ENCODE measurements at places on chromosomes 2 and 18.

GRCh38 chr2:50746526-50746925 is 285.4 kb downstream of the NRXN1 start:
- DNase-seq = no peak

GRCh38 chr2:184633726-184634125 is 35.4 kb downstream of the ZNF804A start:
- DNase-seq = no peak

DNA sequence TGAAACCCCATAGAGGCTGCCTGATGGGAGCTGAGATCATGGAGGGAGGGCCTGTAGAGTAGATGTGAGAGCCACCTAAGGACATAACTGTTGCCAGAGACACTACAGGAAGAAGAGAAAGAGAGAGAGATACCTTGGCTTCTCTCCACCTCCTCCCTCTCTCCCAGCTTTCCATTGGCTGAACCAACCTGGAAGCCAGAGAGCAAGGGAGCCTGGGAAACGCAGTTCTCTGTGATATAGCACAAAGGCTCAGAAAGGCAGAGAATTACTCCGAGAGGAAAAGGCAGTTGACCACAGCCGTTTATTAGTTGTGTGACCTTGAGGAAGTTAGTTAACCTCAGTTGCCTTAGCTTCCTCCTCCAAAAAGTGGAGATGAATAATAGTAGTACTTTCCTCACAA is 37.7 kb upstream of the MAT2A start:
- no peak for DNase-seq

GRCh38 chr2:8693157-8693821 is 11.4 kb downstream of the ID2 start:
- DNase-seq = no peak

GRCh38 chr2:26043862-26044696 is 10.2 kb downstream of the RAB10 start:
- DNase-seq = no peak

GRCh38 chr2:176056406-176056805 is 27.4 kb downstream of the EVX2 start:
- DNase-seq = no peak

GRCh38 chr18:72201032-72201431 is 343.1 kb downstream of the CBLN2 start:
- DNase-seq = no peak

DNA sequence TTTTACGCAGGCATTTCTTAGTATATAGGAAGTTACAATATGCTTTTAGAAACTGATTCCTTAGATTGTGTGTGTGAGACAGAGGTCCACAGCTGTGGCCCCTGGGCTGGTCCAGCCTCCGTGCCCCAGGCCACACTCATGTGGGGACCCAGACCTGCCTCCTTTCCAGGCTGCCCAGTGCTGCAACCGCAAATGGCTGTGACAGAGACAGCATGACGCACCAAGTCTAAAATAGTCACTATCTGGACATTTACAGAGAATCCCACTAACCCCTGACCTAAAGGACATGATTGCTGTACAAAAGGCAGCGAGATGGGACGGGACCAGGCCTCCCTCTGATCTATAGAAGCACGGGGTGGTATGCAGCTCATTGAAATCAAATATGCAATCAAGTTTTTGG is 152.2 kb downstream of the TMEM18 start:
- no peak for DNase-seq

DNA sequence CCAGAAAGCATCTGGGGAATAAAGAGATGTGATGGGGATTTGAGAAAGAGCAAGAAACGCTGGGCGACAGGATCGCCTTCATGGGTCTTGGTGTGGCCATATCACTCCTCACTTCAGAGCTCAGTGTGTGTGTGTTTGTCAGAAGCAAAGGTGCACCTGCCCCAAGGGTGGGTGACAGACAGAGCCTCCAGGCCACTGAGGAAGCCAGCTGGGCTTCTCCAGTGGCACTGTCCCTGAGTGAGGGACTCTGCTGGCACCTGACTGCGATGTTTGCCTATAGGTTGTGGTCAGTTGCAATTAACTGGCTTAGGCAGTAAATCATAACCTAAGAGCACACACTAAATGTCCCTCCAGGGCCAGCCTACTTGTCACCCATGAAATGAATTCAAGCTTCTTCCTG is 23.5 kb upstream of the GNAL start:
- no peak for DNase-seq

GRCh38 chr2:240575101-240575965 is 7.0 kb downstream of the RNPEPL1 start:
- no peak for DNase-seq

DNA sequence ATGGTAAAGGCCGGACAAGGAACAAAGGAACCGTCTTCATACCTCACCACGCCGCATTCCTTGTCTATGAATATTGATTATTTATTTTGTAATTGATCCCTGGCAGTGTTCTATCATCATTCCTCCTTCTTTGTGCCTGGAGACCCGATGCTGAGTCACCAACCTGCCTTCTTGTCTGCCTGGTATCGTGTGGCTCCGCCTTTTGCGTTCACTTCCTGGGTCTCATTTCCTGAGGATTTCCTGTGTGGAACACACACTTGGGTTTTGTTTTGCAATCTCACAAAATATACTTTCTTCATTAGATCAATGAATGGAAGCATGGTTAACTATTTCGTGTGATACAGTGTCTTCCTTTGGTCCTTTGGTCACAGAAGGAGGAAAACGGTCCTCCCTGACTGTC is 95.5 kb upstream of the SNTG2 start:
- no peak for DNase-seq

DNA sequence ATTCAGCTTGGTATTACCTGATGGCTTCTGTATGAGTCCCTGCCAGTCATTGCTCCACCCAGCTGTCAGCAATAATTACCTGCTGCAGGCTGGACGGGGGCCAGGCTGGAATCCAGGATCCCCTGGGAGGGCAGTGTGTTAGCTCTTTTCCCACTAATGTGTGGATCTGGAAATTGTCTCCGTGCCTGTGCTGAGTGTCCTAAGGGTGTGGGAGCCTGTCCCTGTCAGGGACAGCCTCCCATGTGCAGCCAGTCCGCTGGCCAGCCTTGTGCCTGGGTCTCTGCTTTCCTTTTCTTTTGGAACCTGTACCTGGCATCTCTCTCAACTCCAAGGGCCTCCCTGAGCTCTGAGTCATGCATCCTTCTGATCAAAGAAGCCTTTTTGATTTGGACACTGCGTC is 107.2 kb upstream of the SPRED2 start:
- DNase-seq = no peak

DNA sequence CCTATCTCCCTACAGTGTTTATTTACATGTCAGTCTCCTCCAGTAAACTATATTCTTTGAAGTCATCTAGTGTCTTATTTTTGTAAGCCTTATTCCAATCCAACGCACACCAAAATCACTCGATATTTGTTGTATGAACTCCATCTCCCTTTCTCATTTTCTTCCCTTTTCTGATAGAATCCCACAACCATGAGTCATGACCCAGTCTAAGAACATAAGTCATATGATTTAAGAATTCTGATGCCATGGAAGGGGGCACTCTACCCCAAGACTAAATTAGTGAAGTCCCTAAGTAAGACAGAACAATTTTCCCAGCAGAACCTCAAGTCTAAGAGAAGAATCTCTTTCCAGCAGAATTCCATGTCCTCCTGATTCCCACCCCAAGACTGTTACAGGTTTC is 5.4 kb downstream of the CHMP3 start:
- no peak for DNase-seq

- DNase-seq = no peak
These were observed 308.6 kb downstream of the RNF144A start for GRCh38 chr2:7225848-7226247.

GRCh38 chr18:23548275-23548674 is 38.0 kb downstream of the NPC1 start:
- DNase-seq = no peak

DNA sequence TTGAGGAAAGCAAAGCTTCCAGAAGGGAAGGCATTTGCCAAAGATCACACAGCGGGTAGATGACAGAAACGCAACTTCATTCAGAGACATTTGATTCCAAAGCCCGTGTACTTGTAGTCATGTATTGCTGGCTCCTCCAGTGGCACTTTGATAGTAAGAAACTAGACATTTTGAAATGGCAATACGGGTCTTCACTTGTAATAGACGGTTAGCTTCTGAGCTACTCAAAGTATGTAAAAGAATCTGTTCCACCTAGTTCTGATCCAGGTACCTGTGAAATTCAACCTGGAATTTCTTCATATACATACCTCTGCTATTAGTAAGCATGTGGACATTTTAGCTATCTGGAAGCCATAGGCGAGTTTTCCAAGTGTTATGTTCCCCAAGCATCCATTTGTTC is 1.7 kb upstream of the MYOM1 start:
- no peak for DNase-seq

DNA sequence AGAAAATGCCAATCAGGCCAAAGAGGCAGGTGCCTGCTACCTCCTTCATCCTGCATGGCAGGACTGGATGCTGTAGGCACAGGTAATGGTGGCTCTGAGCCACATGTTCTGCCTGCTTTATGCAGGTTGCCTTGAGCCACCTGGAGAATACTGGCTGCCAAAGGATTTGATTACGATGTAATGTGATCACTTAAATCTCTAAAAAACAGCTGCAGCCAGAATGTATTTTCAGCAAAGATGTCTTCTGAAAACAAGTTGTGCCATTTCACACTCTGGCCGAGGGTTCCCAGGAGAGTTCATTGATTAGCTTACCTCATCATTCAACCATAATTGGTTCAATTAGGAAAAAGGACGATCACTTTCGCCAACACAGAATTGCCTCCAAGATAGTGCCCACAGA is 17.9 kb upstream of the MSGN1 start:
- no peak for DNase-seq

DNA sequence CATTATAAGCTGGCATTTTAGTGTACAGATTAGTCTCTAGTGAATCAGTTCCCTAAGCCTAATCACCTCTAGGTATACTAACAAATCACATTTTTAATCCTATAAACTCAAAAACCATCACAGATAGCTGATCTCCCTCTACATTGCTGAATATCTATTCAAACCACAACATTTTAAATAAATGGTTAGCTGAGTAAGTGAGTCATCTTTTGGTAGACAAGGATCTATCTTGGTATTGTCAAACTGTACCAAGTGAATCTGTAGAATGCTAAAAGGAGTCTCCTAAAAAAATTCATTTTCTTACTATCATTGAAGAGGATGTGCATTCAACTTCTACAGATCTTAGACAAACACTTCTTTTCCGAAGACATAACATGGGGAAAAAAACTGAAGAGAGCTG is 40.7 kb downstream of the INO80D start:
- DNase-seq = no peak

GRCh38 chr2:853203-853870 is 97.3 kb upstream of the SNTG2 start:
- DNase-seq = no peak

DNA sequence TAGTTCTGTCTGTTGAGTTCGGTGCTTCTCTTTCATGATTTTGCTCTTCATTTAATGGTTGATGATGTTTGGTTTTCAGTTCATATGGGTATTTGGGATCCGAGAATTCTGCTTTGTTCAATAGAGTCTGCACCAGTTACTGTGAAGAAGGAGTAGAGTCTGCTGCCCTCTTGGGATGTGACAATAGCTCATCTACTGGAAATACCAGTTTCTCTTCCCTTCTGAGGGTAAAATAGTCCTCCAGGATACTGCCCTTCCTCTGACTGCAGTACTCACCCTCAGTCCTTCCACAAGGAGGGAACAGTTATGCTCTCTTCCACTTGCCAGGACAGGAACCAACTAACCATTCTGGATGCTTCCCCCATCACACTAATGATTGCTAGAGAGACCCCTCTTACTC is 12.5 kb upstream of the TNFAIP6 start:
- DNase-seq = no peak

- DNase-seq = no peak
These were observed 19.9 kb upstream of the CDH19 start for GRCh38 chr18:66623821-66624220.

DNA sequence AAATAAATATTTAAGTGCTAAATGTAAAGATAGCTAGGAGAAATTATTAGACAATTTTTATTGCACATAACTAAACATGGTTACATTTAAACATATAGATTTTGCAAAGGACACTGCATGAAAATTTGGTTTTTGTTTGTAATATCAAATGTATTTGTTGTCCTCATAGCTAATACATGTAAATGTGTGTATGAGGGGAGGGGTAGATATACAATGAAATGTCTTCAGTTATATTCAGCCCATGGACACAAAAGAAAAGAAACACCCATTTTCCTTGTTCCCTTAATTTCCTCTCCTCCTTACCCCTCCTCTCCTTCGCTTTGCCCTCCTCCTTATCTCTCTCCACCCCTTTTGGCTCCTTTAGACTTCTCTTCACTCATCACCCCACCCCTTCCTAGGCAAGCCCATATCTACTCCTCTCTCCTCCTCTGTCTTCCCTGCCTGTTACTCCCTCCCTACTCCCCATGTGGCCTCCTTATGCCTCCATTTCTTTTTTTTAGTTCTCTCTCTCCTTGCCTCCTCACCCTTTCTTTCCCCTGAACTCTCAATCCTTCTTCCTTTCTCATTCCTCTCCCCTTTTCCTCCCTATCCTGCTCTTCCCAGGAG is 1.4 kb downstream of the COL3A1 start:
- DNase-seq = no peak

DNA sequence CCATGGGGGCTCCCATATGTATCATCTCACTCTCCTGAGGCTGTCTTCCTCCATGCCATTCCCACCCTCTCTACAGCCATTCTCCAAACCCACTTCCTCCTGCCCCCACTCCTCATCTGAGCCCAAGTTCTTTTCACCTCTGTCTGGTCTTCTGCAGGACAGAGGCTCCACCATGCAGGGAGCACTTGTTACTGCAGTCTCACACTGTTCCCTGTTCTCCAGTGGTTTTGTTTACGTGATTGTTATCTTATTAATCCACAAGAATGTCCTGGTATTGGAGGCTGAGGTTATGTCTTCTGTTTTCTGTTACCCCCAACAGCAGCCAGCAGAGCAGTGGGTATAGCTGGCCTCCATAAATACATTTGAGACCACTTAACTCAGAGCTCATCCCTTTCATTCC is 51.4 kb downstream of the PAX8 start:
- no peak for DNase-seq

- no peak for DNase-seq
These were observed 237.8 kb downstream of the DCC start for GRCh38 chr18:52577795-52578194.

- DNase-seq = no peak
These were observed 90.5 kb upstream of the GRB14 start for GRCh38 chr2:164711766-164712138.

DNA sequence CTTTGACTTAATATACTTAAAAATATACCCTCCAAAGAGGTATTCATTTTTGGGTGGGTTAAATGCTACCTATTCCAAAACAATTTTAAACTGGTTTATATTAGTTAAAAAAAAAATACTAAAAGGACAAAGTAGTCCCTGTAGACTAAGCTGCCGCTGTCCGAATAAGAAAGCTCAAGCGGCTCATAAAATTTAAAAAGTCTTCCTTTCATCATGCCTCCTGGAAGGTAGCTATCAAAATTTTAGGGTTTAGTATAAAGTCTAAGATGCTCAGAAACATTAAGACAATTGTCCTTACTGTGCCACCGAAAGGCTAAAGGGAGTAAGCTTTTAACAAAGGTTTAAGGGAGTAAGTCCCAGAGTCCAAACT is 440 bp upstream of the UGGT1 start:
- no peak for DNase-seq

GRCh38 chr2:173631127-173631460 is 276.4 kb downstream of the CDCA7 start:
- no peak for DNase-seq

GRCh38 chr2:11550302-11550701 is 16.5 kb downstream of the GREB1 start:
- DNase-seq = no peak
